ENCODE measurements at places on chromosomes 6 and 20.

GRCh38 chr20:60340232-60340631, 382.0 kb downstream of the CDH26 start:
- DNase-seq = no peak

DNA sequence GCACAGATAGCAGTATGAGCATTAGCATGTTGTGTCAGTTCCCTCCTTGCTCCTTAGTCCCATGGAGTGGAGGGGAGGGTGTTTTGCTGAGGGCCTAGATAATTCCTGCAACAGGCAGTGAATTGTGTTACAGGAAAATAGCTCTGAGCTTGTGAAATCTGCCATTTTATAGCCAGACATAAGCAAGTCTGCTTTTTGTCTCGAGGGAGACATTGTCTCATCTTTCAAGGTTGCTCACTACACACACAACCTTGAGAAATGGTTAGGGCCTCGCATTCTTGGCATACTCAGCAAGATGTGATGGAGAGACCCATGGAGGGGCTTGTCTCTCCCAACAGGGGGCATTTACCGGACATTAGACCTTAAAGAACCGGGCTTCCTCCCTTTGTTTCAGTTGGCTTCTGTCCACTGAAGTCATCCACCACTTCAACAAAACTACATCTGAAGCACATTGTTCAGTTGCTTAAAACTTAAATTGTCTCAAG, 108.0 kb upstream of the FOXO3 start:
- peak; percentile 52 for DNase-seq

GRCh38 chr20:20772497-20773085, 60.1 kb upstream of the RALGAPA2 start:
- DNase-seq = no peak

DNA sequence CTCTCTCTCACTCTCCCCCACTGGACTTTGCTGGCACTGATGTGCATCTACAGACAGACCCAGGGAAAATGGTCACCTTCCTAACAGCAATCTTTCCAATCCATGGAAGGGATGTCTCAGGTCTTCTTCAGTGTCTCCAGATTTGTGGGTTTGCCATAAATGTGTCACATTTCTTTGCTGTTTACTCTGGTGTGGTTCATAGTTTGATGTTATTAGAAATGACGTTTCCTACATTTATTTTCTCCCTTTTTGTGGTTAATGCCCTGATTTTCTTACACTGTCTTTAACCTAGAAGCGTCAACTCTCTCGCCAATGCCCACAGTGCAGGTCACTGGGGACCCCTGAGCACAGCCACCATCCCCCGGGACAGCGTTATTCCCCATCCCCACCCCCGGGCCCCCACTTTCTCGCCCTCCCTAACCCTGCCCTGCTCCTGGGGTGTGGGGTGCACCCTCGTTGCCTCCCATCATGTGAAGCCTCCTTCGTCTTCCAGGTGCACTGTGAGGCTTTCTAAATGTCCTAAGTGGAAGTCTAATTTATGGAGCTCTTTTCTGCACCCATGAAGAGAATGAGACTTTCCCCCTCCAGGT, 86.5 kb downstream of the YTHDF1 start:
- DNase-seq = no peak

DNA sequence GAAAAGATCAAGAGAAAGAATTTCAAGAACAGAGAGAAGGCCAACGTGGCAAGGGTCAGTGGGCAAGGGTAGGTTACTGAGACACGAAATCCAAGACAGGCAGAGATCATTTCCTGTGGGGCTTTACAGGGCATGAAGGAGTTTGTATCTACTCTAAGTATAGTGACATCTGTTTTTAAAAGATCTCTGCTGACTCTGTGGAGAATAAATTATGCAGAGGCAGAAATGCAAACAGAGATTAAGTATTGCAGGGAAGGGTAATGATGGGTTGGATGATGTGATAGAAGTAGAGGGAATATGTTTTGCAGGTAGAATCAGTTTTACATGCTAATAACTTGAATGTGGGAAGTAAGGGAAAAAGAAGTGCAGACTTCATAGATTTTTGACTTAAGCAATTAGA, 243.5 kb downstream of the FRK start:
- no peak for DNase-seq

GRCh38 chr20:60132162-60132826, 174.1 kb downstream of the CDH26 start:
- DNase-seq = no peak

- DNase-seq = no peak
These were observed 36.7 kb downstream of the MARCKS start for GRCh38 chr6:113893866-113894265.

DNA sequence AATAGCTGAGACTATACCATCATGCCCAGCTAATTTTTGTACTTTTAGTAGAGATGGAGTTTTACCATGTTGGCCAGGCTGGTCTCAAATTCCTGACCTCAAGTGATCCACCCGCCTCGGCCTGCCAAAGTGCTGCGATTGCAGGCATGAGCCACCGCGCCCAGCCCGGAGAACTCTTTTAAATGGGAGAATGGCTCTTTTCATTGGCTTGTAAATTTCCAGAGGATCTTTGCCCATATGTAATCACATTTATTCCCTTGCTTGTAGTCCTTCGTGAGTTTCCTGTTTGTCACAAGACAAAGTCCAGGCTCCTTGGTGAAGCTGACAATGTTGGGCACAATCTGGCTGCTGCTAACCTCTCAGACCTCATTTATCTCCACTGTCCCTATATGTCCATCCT, 135.1 kb downstream of the CEP57L1 start:
- DNase-seq = no peak

DNA sequence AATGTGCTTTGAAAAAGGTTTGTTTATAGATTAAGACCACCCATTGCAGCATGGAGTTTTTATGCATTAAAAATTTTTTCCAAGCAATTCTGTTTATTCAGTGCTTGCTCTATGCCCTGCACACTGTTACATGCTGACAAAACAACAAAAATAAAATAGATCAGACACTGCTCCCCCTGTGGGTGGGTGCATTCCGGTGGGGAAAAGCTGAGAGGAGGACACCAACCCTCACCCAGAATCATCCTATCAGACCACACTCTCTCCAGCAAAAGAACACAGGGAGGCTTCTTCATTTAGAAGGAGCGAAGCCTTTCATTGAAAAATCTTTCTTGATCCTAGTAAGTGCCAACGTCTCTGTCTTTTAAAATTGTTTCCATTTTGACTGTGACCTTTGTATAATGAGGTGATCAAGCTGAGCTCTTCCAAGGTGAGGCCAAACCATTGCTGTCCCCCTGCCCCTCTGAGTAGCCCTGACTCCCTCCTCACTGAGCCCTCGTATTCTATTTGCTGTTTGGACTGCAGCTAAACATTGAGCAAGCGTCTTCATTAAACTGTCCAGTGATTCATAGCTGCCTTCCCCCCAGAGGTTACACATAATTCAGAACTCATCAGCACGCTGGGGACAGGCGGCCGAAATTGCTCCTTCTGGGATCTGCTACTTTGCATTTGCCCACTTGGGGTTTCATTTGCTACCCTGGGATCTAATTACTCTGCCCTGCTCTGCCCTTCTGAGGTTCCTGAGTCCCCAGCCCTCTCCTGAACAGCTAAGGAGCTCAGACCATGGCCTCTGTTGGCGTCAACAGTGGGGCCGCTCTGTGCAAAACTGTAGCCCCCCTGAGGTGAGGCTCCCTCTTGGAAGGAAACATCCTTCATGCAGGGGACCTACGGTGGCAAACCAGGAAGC, 102.4 kb downstream of the F13A1 start:
- DNase-seq = no peak

- peak; percentile 9 for DNase-seq
These were observed 599 bp upstream of the PSORS1C1 start for GRCh38 chr6:31113861-31114540.

- DNase-seq = no peak
These were observed 17.1 kb downstream of the TRIM27 start for GRCh38 chr6:28906669-28907068.

DNA sequence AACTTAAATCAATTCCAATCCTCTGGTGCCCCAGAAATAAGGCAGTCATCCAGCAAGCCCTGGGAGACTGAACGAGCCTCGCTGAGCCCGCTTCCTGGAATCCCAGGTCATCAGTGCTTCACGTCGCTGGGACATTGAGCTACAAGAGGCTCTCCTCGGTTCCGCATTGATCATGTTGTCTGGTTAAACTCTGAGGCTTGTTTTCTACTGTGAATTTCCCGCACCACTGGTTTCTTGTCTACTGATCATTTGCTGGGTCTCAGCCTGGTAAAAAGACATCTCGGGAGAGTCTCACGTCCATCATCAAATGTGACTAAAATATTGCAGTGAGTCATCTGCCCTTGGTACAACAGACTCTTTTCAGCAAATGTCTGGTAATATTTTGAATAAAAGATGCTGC, 569.2 kb downstream of the QKI start:
- no peak for DNase-seq

GRCh38 chr20:23143098-23143497, 57.0 kb upstream of the CD93 start:
- DNase-seq = no peak

DNA sequence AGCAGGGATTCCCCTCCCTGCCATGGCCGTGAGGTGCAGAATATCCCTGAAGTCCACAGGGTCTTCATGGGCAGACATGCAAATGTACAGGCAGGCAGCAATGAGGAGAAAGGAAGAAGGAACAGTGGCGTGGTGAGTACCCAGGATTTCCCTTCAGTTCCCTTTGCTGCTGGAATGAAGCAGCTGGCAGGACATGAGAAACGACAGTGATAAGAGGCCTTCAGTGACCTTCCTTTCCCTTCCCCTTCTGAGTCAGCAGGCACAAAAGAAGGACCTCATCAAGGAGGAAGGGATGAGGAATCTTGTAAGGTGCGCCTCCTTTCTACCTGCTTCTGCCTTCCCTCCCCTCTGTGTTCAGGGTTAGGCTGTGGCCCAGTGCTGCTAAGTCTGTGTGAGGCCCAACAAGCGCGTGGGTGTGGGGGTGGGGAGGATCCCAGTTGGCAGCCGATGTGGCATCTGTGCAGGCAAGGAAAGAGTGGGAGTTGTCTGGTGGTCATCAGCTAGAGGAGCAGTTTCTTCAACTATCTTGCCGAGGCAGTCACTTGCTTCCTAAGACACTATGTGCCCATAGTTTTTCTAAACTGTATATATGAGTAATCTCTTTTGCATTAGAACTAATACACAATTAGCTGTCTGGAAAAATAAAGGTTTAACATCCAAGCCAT, 29.5 kb upstream of the FBXO9 start:
- DNase-seq = no peak

DNA sequence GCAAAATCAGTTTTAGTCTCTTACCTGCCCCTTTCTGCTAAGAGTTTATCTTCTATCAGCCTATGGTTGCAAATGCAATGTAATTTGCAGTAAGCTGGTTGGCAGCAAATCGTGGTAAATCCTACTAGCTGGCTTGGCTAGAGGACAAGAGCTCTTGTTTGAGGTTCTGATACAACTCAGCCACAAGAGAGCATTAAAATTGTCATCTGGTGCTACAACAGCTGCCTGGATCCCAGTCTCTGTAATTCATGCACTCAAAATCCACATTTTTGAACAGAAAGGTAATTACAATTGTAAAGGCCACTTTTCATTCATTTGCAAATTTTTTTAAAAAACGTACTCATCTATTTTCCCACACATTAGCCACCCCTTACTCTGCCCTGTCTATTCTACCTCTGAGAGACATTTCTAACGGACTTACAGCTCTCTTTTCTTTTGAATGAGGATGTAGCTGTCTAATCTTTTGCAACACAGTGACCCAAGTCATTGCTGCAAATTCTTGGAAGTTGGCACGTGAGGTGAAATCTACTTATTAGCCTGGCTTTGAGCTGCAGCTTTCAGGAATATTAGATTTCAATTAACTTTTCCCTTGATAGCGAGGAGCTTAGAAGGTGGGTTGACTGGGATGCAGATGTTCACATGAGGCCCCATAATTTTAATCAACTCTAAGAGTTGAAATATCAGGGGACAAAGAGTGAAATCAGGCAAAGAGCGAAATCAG, 54.0 kb upstream of the FAM184A start:
- DNase-seq = no peak

DNA sequence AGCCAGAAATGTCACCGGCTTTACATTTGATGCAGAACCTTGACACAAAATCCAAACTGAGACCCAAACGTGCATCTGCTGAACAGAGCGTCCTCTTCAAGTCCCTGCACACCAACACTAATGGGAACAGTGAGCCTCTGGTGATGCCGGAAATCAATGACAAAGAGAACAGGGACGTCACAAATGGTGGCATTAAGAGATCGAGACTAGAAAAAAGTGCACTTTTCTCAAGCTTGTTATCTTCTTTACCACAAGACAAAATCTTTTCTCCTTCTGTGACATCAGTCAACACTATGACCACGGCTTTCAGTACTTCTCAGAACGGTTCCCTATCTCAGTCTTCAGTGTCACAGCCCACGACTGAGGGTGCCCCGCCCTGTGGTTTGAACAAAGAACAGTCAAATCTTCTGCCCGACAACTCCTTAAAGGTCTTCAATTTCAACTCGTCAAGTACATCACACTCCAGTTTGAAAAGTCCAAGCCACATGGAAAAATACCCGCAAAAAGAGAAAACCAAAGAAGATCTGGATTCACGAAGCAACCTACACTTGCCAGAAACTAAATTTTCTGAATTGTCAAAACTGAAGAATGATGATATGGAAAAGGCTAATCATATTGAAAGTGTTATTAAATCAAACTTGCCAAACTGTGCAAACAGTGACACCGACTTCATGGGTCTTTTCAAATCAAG, 108.4 kb downstream of the RTN4IP1 start:
- no peak for DNase-seq

GRCh38 chr6:144845186-144845585, 560.1 kb downstream of the UTRN start:
- peak; percentile 4 for DNase-seq
